ENCODE measurements at places on chromosomes 4 and X. TPM values are rescaled to one million over a fixed set of nuclear protein-coding genes. Genes with fewer than 3 reads are reported as not detected.

S100P gene
- total RNA-seq = not detected

ADH4 gene
- total RNA-seq = 0.55 TPM

OR13H1 gene
- total RNA-seq = not detected

DNA sequence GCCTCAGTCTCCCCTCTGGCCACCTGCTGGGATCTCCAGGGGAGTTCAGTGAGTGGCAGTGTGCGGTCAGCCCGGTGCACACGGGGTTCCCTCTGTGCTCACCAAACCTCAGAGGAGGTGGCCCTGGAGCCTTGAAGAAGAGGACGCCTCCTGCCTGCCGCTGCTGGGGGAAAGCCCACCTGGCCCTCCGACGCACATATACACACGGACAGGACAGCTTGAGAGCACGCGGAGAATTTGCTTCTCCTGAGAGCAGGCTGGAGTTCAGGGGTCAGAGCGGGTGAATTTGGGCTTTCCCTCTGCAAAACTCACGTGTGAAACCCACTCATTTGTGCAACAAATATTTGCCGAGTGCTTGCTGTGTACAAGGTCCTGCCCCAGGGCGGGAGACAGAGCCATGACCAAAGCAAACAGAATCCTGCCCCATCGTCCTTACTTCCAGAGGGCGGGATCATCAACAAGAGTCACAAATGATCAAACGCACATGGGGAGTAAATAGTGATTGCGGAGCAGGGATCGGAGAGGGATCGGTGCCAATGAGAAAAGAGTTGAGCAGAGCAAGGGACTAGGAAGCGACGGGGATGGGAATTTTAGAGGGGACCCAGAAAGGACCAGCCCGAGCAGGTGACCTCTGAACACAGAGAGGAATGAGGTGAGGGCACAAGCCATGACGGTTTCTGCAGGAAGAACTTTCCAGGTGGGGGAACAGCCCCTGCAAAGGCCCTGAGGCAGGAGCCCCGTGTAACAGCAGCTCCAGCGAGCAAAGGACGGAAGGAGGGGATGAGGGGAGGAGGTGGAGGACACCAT, 17.6 kb downstream of the BLOC1S4 start:
- DNase-seq = no peak

DNA sequence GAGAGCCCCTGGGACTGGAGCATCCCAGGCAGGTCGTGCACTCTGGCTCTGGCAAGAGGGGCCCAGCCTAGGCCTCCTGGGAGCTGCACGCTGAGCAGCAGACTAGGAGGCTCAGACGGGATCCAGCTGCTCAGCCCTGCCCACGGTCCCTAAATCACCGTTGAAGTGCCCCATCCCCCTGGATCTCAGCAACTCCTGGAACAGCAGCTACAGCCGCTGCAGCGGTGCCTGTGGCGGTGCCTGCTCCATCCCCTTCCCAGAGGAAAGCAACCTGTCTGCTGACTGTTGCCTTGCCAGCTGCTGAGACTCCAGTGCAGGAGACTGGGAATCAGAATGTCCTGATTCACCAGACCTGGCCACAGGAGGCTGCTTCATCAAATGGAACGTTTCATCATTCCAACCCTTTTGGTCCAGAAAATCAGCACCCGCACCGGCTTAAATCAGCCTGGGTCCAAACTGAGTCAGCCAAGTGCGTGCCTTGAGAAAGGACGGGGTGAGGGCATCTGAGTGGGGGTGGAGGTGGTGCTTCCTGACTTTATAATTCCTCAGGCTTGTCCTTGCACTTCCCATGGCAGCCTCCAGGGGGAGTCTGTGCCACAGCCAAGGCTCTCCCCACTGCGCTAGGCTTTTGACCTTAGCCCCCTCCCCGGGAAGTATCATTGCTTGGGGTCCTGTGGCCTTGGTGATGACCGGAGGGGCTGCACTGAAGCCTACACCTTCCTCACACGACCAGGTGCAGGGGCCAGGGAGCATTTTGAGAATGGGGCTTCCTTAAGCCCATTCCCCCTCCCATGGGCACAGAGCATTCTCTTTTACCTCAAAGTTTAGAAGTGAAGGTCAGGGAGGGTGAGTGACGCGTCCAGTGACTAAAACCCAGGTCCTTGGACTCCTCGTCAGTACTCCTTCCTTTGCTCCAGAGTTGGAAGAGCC, 6.5 kb downstream of the ZNF185 start:
- DNase-seq = peak; percentile 51

GRCh38 chr4:143372093-143372915, 35.6 kb downstream of the GAB1 start:
- DNase-seq = no peak

DNA sequence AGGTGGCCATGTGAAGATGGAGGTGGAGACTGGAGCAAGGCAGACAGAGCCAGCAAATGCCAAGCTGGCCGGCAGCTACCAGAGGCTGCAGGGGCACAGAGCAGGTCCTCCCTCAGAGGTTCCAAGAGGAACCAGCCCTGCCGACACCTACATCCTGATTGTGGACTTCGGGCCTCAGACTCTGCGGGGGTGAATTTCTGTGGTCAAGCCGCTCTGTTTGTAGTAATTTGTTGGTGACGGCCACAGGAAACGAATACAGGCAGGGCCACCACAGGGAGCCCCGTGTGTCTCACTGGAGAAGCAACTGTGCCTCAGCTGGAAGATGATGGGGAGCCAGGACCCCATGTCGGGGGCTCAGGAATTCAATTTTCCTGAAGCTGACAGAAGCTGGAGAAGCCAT, 28.3 kb downstream of the ZFYVE28 start:
- DNase-seq = no peak

- no peak for DNase-seq
Measured at GRCh38 chr4:3296651-3297050, 3.8 kb downstream of the RGS12 start.

GRCh38 chrX:20437683-20438082, 171.0 kb upstream of the RPS6KA3 start:
- DNase-seq = no peak

GRCh38 chrX:154797006-154797405, 8.3 kb downstream of the MPP1 start:
- DNase-seq = no peak

DNA sequence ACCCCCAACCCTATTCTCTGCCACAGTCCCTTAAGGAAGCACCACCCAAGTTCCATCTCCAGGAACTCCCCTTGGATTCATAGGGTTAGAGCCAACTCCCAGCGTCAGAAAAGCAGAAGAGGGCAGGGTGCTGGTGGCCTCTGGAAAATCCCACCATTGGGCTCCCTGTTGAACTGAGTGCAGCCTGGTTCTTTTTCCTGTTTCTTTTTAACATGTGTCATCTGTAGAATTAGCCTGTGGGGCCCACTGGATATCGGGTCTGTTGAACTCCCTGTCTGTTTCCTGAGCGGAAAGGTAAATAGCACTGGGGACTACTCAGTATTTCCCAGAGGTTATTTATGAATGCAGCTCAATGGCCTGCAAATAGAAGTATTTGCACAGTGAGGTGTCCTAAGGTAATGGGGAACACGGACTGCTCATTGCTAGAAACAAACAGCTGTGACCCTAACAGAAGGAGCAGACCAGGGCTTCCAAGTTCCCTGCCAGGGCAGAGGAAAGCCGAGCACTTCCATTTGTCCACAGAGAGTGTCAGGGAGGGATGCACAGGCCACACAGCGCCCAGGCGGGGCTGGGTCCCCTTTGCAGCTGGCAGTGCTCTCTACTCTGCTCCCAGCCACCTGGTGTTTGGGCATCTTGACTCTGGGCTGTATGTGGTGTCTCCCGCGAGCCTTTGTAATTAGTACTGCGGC, 102.6 kb downstream of the FHDC1 start:
- no peak for DNase-seq

GRCh38 chrX:117851025-117851424, 265.6 kb downstream of the KLHL13 start:
- no peak for DNase-seq

DNA sequence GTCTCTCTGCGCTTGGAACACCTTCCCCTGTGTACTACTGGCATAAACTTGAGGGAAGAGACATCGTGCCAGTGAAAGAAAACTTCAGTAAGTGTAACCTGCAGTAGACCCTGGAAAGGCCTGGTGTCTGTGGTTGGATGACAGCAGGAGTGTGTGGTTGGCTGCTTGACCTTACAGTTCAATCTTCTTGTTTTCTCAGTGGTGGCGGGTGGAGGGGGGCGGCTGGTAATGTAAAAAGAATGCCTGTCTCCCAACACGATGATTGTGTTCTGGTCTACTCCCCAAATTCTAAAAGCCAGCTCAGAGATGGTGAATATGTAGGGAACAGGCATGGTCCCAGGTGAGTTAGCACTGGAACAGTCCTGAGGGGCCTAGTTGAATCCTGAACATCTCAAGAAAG, 18.6 kb downstream of the PSMD10 start:
- DNase-seq = no peak

- peak; percentile 17 for DNase-seq
Measured at GRCh38 chrX:11381464-11381863, 88.3 kb downstream of the AMELX start.

DNA sequence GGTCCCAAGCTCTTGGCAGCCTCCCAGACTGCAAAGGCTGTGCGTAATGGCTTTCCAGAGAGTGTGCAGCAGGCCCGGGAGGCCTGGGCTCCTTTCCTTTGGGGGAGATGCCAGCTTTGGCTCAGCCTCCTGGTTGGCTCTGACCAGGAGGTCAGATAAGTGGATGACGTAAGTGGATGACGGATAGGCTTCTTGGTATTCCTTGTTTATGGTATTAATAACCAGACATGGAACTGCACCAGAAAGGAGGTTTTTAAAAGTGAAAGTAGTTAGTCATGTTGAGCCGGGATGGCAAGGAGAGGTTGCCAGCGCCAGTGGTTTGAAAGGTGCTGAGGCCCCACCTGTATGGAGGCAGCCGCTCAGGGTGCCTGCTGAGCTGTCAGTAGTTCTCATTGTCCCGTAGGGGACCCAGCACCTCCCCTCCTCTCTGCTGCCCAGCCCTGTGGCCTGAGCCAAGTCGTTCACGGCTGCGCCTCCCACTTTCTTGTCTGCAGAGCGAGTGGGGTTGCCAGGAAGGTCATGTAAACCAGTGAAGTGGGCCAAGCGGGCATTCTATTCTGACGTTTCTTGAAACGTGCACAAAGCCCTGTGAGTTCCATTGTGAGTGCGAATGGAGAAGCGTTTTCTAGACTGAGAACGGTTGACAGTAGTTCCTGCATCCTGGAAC, 28.7 kb upstream of the STOX2 start:
- peak; percentile 63 for DNase-seq

- DNase-seq = no peak
Measured at GRCh38 chr4:78308517-78308916, 243.1 kb upstream of the ANXA3 start.

Data from transverse colon (tissue), 4 donors.